H4 (cell line): ENCODE measurements at places on chromosomes 11 and 22. TPM values are rescaled to one million over a fixed set of nuclear protein-coding genes. Genes with fewer than 3 reads are reported as not detected.
A peak's percentile ranks its signal among the peaks of the same experiment; 100 is the strongest.

SLC25A45 gene
- 0.10 and 0.91 TPM in 2 replicates for total RNA-seq

MTMR3 gene
- total RNA-seq, result 5.7 and 6.0 TPM in 2 replicates

RCOR2 gene
- 0.49 and 0.66 TPM in 2 replicates for total RNA-seq

MPEG1 gene
- not detected in 2 replicates for total RNA-seq

NNMT gene
- 895 and 907 TPM in 2 replicates for total RNA-seq

NPAS4 gene
- total RNA-seq, result not detected in 2 replicates

- DNase-seq, result no peak
These were observed 46.9 kb downstream of the BRD1 start for GRCh38 chr22:49780698-49781288.

DNA sequence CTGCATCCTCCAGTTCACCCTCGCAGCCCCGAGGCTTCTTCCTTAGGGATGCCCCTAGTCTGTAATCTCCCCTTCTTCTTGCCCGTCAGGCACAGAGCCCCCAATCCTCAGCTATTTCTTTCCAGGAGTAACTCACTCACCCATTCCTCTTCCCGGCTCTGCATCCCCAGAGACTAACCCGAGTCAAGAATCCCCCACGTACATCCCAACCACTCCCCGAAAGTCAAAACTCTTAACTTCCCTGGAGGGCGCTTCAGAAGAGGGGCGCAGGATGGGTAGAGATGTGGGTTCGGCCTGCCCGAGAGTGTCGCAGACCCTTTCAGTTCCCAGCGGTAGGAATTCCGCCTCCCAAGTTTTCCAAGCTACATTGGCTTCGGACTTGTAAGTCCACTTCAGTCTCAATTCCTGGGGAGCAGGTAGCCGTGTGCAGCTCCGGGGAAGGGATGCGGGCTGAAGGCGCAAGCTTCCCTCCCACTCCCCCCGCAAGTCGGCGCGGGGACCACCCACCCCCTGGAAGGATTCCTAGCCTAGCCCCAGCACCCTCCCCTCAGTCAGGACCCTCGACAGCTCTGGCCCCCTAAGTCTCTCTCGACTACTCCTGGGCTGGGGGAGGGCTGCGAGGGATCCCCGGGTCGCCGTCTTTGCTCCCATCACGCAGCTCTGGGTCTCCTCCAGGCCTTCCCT lies 871 bp downstream of the BDNF start:
- peak; percentile 57 for DNase-seq
